ENCODE measurements at places on chromosomes 2 and 18.

DNA sequence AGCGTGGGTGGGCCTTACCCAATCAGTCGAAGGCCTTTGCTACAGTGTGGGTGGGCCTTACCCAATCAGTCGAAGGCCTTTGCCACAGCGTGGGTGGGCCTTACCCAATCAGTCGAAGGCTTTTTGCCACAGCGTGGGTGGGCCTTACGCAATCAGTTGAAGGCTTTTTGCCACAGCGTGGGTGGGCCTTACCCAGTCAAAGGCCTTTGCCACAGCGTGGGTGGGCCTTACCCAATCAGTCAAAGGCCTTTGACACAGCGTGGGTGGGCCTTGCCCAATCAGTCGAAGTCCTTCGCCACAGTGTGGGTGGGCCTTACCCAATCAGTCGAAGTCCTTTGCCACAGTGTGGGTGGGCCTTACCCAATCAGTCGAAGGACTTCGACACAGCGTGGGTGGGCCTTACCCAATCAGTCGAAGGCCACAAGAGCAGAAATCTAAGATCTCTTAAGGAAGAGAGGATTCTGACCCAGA lies 16.3 kb upstream of the GAL3ST2 start:
- no peak for DNase-seq

- DNase-seq, result no peak
Observed at GRCh38 chr2:172977270-172978062, 98.2 kb upstream of the MAP3K20 start.

- no peak for DNase-seq
Observed at GRCh38 chr2:121699421-121700333, 37.0 kb downstream of the NIFK start.

GRCh38 chr2:65739927-65740326 lies 307.5 kb upstream of the SPRED2 start:
- no peak for DNase-seq

DNA sequence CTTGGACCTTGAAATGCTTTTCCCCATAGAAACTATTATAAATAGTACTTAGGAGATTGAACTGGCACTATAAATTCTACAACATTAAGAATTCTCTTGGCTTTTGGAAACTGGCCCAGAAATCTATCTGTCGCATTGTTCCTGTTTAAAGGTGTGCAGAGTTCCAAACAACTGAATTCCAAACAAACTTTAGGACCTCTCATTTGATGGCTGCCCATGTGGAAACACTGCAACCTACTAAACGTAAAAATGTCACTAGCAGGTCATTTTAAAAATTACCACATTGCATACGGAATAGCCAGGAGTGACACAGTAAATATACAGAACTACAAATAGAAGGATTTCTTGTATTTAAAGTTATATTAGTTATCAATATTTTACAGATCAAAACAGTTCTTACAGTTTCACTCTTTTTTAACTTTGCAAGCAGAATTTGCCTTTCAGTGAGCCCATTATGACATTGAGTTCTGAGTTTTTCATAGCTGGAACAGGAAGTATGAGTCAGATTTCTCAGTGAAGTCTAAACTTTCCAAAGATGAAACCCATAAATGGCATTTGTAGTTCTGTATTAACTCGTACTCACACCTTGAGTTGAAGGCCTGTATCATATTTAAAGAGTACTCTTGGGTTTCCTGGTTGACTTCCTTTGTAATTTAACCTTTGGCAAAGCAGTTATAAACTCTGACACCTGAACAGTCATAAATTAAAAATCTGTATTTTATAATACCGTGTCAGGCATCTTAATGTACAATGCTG lies 142.3 kb upstream of the BOD1L2 start:
- no peak for DNase-seq

GRCh38 chr2:204207866-204208265 lies 271.3 kb downstream of the ICOS start:
- no peak for DNase-seq

GRCh38 chr2:197445746-197446145 lies 7.6 kb upstream of the COQ10B start:
- DNase-seq, result no peak

- no peak for DNase-seq
Observed at GRCh38 chr2:173145454-173145853, 69.8 kb downstream of the MAP3K20 start.

GRCh38 chr2:129748653-129749052 lies 230.8 kb upstream of the RAB6C start:
- no peak for DNase-seq

- no peak for DNase-seq
Observed at GRCh38 chr18:48116873-48117630, 186.6 kb upstream of the SMAD2 start.

DNA sequence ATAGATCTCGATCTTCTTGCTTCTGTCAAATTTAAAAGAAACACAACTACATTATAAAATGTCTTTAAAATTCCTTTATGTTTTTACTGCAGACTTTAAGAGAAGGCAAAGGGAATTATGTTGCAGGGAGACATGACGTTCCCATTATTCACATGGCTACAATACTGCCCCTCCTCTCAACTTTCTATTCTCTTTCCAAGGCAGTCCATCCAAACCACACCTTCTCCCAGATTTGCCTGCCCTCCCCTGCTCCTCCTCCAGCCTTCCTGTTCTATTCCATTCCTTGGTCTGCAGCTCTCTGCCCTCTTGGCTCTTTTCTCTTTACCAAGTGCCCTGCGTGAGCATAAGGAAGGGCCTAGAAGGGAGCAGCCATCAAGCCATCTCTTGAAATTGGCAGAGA lies 61.3 kb downstream of the NABP1 start:
- no peak for DNase-seq

- DNase-seq, result no peak
Observed at GRCh38 chr2:10256515-10257031, 46.1 kb upstream of the HPCAL1 start.

- no peak for DNase-seq
Observed at GRCh38 chr18:57026316-57026715, 120.6 kb upstream of the BOD1L2 start.

DNA sequence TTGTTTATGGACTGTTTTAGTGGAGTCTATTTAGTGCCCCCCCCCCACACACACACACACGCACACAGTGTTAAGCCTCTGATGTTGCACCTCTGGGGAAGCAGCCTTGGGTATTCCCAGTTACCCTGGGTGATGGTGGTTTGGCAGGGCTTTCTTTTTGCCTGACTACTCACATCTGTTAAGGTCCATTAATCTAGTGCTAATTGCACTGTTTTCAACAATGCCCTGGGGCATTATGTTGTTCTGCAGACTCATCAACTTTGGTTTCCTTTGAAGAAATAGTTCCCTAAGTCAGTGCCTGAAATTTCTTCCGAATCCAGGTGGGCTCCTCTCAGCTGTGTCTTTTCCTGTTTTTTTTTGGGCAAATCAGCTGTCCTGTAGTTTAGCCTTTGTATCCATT lies 34.7 kb downstream of the SPOPL start:
- DNase-seq, result peak; percentile 40

DNA sequence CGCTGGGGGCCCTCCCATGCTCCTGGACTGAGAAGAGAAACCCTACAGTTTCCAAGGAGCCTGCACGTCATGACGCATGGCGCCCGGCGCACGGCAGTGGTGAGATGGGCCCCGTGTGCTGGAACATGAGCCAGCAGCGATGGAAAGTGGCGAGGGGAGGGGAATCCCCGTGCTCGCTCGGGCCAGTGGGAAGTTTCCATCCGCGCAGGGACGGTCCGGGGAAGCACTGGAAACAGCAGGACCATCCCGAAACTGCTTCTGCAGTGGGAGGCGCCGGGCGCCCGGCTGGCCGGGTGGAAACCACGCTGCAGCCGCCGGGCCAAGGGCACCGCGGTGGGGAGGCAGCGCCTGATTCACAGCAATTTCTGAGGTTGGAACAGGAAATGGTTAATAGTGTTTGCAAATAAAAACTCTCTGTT lies 4.9 kb upstream of the PDCD1 start:
- no peak for DNase-seq

DNA sequence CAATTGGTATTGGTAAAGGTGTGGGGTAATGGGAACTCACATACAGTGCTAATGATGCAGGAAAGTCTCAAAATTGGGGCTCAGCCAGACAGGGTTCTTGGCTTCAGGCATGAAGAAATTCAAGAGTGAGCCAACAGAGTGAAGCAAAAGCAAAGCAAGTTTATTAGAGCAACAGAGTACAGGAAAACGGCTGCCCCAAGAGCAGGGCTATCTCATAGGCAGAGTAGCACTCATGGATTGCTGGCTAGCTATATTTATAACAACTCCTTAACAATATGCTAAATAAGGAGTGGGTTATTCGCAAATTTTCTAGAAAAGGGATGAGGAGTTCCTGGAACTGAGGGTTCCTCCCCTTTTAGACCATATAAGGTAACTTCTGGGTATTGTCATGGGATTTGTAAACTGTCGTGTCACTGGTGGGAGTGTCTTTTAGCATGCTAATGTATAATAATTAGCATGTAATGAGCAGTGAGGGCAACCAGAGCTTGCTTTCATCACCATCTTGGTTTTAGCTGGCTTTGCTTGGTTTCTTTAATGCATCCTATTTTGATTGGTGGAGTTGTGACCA lies 233.8 kb upstream of the NOL4 start:
- DNase-seq, result peak; percentile 10

DNA sequence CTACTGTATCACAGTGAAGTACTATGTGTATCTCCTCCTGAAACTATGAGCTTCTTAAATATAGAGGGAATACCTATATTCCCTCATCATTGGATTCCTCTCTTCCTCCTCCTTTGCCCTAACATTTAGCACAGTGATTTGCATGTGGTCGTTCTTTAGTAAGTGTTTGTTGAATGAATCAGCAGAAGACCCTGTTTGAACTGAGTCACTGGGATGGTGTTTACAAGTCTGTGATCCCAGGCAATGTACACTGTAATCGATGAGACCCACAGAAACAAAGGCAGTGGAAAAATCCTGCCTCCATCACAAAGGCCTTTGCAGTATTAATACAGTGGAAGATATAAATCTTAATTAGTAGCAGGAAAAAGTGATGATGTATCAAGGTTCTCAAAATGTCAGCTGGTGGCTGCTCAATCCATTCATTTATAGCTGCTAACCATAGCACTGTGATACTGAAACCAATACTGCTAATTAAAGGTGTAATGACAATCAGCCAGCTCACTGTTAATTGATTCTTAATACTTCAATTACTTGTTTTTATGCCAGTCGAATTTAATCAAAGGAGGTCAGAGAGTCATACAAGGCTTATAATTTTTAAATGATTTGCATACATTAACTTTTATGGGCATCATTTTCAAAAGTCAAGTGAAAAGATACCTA lies 20.8 kb upstream of the MYO3B start:
- DNase-seq, result no peak

GRCh38 chr2:30230497-30231211 lies 680 bp upstream of the LBH start:
- no peak for DNase-seq

DNA sequence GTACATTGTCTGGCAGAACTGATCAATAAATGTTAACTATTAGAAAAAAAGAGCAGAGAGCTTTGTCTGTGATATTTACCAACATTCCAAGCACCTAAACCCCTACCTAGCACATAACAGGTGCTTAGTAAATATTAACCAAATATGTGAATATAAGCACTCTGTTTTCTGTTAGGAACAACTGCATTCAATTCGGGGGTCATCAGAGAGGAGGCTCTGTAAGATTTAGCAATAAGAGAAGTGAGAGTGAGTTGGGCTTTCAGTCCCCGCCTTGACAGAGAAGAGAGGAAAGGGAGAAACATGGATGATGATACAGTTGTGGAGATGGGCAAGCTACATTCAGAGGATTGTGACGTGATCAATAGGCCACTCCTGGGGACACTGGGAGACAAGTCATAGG lies 47.7 kb downstream of the MYOM1 start:
- DNase-seq, result no peak

- no peak for DNase-seq
Observed at GRCh38 chr2:39488450-39488849, 51.4 kb upstream of the MAP4K3 start.

DNA sequence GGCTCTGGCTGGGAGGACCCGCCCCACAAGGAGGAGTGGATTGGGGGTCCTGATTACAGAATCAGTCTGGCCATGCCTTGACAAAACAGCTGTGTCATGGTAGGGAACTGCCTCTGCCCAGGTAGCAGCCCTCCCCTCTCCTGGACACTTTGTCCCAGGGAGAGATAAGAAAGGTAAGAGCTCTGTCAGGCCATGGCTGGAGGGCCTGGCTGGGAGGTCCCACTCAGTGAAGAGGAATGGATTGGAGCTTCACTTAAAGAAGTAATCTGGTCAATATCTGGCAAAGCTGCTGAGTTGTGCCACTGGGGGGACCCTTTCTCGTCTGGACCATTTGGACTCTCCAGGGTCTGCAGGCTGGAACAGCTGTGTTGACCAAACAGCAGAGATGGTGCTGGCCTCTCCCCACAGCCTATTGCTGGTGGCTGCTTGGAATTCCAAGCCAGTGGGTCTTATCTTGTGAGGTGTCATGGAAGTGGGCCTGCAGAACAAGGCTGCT lies 75.4 kb downstream of the EPC2 start:
- no peak for DNase-seq

GRCh38 chr2:74103763-74104162 lies 43.9 kb downstream of the BOLA3 start:
- no peak for DNase-seq

GRCh38 chr2:190382851-190383250 lies 25.3 kb upstream of the MFSD6 start:
- peak; percentile 29 for DNase-seq

GRCh38 chr18:36830158-36830495 lies 1.2 kb downstream of the KIAA1328 start:
- DNase-seq, result no peak

DNA sequence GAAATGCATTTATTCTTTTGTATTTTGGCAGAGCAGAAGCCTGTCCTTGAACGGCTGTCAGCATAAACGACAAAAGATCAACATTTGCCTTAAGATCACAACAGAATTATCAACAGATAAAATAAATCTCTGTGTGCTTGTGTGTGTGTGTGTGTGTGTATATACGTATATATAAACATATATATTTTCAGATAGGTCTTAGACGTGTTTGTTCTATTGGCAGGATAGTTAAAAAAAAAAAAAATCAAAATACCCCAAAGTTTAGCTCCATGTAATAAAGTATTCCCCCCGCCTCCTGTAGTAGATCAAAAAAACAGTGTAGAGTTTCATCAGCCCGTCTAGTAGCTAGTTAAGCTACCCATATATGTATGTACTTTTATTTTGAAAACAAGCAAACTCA lies 107.9 kb downstream of the CHN1 start:
- no peak for DNase-seq

- no peak for DNase-seq
Observed at GRCh38 chr2:145812165-145812554, 1292.2 kb upstream of the ZEB2 start.

DNA sequence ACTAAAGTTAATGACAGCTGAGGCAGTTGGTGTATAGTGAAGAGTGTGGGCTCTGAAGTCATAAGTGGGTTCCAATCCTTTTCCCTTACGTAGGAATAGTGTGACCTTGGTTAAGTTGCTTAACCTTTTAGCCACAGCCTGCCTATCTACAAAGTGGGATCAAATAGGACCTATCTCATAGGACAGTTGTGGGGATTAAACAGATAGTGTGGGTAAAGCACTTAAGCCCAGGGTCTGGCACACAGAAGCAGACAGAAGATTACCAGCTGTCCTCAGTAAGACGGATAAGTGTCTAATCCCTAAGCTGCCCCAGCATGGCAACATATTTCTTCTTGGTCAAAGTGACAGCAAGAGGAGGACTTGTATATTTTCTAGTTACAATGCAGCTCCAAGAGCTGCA lies 28.2 kb downstream of the UBE2F start:
- DNase-seq, result no peak
